ENCODE measurements at places on chromosomes 1 and 21. TPM values are rescaled to one million over a fixed set of nuclear protein-coding genes. Genes with fewer than 3 reads are reported as not detected.

- DNase-seq, result no peak
Measured at GRCh38 chr1:20404466-20404865, 81.5 kb downstream of the CAMK2N1 start.

GRCh38 chr1:231385416-231385748 lies 36.7 kb downstream of the EGLN1 start:
- DNase-seq, result no peak

Gene GPR161
- 0.16 TPM for total RNA-seq

DNA sequence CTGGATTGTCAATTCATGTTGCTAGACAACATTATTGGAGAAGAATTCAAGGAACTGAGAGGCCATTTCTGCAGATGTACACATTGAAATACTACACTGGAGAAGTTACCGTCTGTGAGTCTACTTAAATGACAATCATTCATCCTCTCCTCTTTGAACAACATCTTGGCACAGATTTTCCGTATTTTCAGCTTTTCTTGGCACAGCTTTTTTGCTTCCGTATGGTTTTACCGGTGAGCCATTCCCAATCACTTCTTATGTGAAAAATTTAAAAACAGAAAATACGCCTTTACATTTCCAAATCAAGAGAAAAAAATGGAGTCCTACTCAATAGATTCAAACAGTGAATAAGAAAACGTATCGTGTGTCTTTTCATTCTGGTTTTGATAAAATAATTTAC lies 1493.7 kb downstream of the AMY1C start:
- no peak for DNase-seq

- DNase-seq, result no peak
Measured at GRCh38 chr1:205032508-205032907, 10.5 kb upstream of the CNTN2 start.

- DNase-seq, result no peak
Measured at GRCh38 chr21:45322960-45323461, 35.3 kb upstream of the POFUT2 start.

- no peak for DNase-seq
Measured at GRCh38 chr21:45056917-45057560, 17.3 kb upstream of the ADARB1 start.

DNA sequence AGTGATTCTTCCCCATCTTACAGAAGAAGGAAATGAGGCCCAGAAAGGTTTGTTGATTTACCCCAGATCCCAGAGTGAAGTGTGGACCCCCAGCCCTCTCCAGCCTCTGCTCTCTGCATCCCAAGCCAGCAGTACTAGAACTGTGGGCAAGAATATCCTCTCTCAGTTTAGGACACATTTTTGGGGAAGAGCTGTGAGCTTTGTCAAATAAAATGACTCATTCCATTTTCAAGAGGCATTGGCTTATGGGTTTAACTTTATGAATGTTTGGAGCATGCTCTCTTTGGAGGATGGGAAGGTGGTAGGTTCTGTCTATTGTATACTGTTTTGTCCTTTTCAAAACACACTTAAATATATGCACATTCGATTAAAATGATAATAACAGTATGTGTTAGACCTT lies 70.6 kb upstream of the CNTN2 start:
- no peak for DNase-seq
